ENCODE measurements at places on chromosomes 3 and 15. TPM values are rescaled to one million over a fixed set of nuclear protein-coding genes. Genes with fewer than 3 reads are reported as not detected.

ALDH1L1 gene
- total RNA-seq = not detected

LDHAL6B gene
- not detected for total RNA-seq

LRRC31 gene
- not detected for total RNA-seq

FAM3D gene
- total RNA-seq = not detected

TMEM207 gene
- total RNA-seq = not detected

FEZF2 gene
- total RNA-seq = not detected

TMEM45A gene
- 0.19 TPM for total RNA-seq

TM2D3 gene
- total RNA-seq = 37.7 TPM

MON1A gene
- 12.1 TPM for total RNA-seq

SLC28A2 gene
- not detected for total RNA-seq

SLC30A4 gene
- total RNA-seq = 3.6 TPM

CLDN16 gene
- total RNA-seq = not detected

GOLIM4 gene
- total RNA-seq = 0.34 TPM

IL20RB gene
- total RNA-seq = 0.67 TPM

DNASE1L3 gene
- total RNA-seq = not detected

NSMCE3 gene
- 10.5 TPM for total RNA-seq

ADAMTSL3 gene
- not detected for total RNA-seq

CALML4 gene
- 12.3 TPM for total RNA-seq

ALPK3 gene
- total RNA-seq = 0.20 TPM

TRIM42 gene
- total RNA-seq = not detected

OR5K2 gene
- total RNA-seq = not detected

KLF15 gene
- not detected for total RNA-seq

CHRM5 gene
- not detected for total RNA-seq

SLC24A5 gene
- not detected for total RNA-seq

TM6SF1 gene
- total RNA-seq = 16.6 TPM

IVD gene
- 45.3 TPM for total RNA-seq

MINDY4B gene
- total RNA-seq = not detected

PSMD2 gene
- total RNA-seq = 150 TPM

GOLGA8M gene
- total RNA-seq = 1.0 TPM

SLC2A2 gene
- not detected for total RNA-seq

PROK2 gene
- 0.23 TPM for total RNA-seq

SLC12A8 gene
- total RNA-seq = 0.68 TPM

TMEM62 gene
- 14.0 TPM for total RNA-seq

DLL4 gene
- total RNA-seq = not detected

ZNF385D gene
- total RNA-seq = not detected

PPARG gene
- total RNA-seq = 0.22 TPM

C3orf85 gene
- total RNA-seq = not detected

CCR1 gene
- 2.0 TPM for total RNA-seq

AGBL1 gene
- not detected for total RNA-seq

CSPG5 gene
- total RNA-seq = 0.63 TPM

ZNF654 gene
- total RNA-seq = 20.9 TPM

ZNF619 gene
- 9.2 TPM for total RNA-seq

GOLGA8Q gene
- total RNA-seq = 0.75 TPM

ARIH2 gene
- total RNA-seq = 104 TPM

CYP1A2 gene
- not detected for total RNA-seq

MAPKBP1 gene
- total RNA-seq = 26.0 TPM

RASA2 gene
- 54.9 TPM for total RNA-seq

SUSD5 gene
- not detected for total RNA-seq

MOBP gene
- not detected for total RNA-seq

BLM gene
- 31.2 TPM for total RNA-seq

C3orf22 gene
- total RNA-seq = not detected

GOLGA6L10 gene
- 1.3 TPM for total RNA-seq

FOXL2NB gene
- not detected for total RNA-seq

CAND2 gene
- total RNA-seq = 0.39 TPM

MNS1 gene
- total RNA-seq = not detected

ATP13A4 gene
- total RNA-seq = 1.2 TPM

TMED3 gene
- total RNA-seq = 30.2 TPM

ROBO2 gene
- total RNA-seq = not detected
